ENCODE measurements at places on chromosomes 5 and 9.
A peak's percentile ranks its signal among the peaks of the same experiment; 100 is the strongest.

DNA sequence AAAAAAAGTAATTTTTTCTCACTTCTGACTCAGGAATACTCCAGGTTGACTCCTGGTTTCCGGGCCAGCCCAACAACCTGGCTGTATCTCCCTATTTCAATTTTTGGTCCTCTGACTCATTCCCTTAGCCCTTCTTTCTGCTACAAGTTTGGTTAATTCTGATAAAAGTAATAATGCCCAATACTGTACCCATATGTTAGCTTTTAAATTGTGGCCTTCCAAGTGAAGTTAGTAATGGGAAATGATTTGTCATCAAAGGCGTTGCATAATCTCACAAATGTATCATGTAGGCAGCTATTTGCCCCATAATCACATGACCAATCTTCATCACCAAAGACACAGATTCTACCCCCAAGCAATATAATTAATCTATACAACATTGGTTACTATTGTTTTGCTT is 31.1 kb upstream of the BNC2 start:
- no peak for DNase-seq

DNA sequence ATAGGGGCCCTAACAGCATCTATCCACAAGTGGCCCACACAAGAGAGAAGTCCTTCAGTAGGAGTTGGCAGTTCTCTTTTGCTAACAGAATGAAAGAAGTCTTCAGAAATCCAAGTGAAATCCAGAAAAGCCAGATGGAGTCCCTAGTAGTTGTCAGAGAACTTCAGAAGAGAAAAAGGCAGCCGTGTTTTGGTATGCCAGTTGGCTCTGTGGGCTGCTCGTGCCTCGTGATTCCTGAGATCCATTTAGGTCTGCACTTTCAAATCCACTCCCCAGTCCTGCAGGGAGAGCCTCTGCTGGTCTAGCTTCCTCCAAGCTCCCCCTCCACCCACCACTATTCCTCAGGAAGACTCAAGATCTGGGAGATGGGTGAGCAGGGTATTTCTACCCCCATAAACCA is 69.0 kb downstream of the CFAP90 start:
- no peak for DNase-seq

GRCh38 chr5:7793895-7794294 is 57.0 kb downstream of the CFAP90 start:
- DNase-seq = no peak

GRCh38 chr9:131837836-131838235 is 98.0 kb upstream of the RAPGEF1 start:
- no peak for DNase-seq

DNA sequence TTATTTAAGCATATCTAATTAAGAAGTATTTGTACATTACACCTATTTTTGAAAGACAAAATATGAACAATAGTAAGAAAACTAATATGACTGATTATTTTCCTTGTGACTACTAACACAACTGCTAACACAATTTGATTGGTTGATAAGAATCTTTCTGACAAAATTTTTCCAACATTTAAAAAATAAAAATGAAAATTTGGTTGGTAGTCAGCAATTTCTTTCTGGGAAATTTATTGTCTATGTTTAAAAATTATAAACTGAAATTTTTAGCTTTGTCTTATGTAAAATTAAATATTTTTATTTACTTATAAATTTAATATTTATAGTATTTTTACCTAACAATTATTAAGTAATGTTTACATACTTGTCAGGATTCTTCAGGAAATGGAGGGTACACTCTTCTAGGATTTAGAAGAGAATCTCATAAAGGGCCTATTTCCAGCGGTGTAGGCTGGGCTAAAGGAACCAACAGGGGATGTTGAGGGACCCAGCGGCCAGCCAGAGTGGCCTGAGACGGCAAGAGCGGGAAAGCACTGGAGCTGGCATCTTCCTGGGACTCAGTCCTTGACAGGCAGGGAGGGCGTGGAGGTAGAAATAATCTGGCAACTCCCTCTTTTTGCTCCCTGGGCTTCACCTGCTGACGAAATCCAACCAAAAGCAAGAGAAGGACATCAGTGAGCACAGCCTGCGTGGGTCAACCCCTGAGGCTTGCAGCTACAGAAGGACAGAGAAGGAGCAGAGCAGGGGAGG is 14.7 kb upstream of the FAM120A start:
- no peak for DNase-seq

GRCh38 chr5:175386526-175386925 is 57.5 kb downstream of the DRD1 start:
- no peak for DNase-seq

- no peak for DNase-seq
These were observed 255.6 kb upstream of the C9orf72 start for GRCh38 chr9:27828908-27829307.

- DNase-seq = no peak
These were observed 867 bp downstream of the SYK start for GRCh38 chr9:90802386-90802985.

GRCh38 chr5:7066471-7067235 is 329.3 kb upstream of the ADCY2 start:
- DNase-seq = no peak

DNA sequence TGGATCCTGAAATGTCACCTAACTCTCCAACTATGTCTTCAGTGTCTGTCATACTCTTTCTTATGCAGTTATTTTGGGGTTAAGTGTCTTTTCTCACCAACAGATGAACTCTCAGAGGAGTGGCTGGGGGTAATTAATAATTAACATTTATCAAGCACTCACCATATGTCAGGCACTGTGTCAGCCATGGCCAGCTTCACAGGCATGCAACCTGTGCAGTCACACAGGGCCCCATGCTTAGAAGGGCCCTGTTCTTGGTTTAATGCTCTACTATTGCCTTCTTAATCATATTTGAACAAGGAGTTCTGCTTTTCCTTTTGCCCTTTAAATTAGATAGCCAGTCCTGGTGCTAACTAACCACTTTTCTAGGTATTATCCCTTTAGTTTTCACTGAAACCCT is 3.4 kb upstream of the GRPEL2 start:
- no peak for DNase-seq

- no peak for DNase-seq
These were observed 601 bp downstream of the ERGIC1 start for GRCh38 chr5:172834415-172835289.

GRCh38 chr5:65012301-65012892 is 243.7 kb downstream of the CWC27 start:
- no peak for DNase-seq

GRCh38 chr5:124823380-124823779 is 76.9 kb upstream of the ZNF608 start:
- no peak for DNase-seq

GRCh38 chr5:176643491-176644219 is 3.6 kb upstream of the TSPAN17 start:
- DNase-seq = no peak

DNA sequence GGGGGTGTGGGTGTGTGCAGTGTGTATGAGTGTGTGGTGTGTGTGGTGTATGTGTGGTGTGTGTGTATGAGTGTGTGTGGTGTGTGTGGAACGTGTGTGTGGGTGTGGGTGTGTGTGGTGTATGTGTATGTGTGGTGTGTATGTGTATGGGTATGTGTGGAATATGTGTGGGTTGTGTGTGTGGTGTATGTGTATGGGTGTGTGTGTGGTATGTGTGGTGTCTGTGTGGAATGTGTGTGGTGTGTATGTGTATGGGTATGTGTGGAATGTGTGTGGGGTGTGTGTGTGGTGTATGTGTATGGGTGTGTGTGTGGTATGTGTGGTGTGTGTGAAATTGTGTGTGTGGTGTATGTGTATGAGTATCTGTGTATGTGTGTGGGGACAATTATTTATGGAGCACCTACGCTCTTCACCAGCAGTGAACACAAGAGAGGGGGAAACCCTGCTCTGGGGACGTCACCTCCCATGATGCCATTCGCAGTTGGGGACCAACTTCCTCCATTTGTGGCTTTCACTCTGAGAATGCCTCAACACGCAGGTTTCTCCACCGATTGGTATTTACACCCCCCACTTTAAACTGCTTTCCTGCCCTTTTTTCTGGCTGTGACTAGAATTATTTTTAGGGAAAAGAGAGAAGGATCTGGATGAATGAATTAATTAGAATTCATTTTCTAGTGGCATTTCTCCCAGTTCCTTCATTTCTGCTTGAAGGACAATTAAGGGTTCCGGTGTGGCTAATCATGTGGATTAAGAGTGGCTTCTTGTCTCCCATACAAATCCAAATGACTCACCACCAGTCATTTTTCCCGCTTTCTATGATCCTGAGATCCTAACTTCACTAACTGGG is 238.1 kb downstream of the ROR2 start:
- DNase-seq = no peak

- DNase-seq = no peak
These were observed 143.8 kb upstream of the KLF4 start for GRCh38 chr9:107633406-107633805.

GRCh38 chr9:14768405-14769229 is 46.1 kb upstream of the CER1 start:
- peak; percentile 25 for DNase-seq

- DNase-seq = no peak
These were observed 12.8 kb downstream of the PDLIM4 start for GRCh38 chr5:132270335-132270665.

DNA sequence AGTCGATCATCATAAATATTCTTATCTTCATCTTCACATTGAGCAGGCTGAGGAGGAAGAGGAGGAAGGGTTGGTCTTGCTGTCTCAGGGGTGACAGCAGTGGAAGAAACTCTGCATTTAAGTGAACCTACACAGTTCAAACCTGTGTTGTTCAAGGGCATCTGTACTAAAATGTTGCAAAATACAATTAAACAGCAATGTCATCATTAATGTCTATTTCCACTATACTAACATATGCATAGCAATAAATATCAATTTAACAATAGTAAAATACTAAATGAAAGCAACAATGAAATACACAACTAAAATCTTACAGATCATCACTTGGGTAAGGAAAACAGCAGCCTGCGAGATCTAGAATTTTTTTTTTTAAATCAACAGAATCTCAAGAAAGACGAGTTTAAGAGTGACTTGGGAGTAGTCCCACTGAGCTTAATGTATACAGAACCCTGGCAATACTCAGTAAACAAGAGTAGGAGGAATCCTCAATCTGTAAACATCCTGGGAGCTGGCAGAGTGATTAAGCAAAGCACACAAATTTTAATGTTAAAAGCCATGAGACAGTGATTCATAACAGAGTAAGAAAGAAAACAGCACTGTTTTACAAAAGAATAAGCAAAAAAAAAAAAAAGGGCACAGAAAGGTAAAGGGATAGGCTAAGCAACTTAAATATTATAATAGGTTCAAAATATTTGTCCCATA is 10.0 kb downstream of the HOMER1 start:
- DNase-seq = peak; percentile 72

GRCh38 chr5:37850226-37850865 is 10.5 kb upstream of the GDNF start:
- DNase-seq = no peak

All from LNCaP clone FGC (cell line).